ENCODE measurements at places on chromosomes 12 and 14.

- DNase-seq = no peak
Measured at GRCh38 chr12:1977109-1977508, 27.1 kb downstream of the DCP1B start.

GRCh38 chr12:111180426-111181142 is 188.3 kb downstream of the PHETA1 start:
- DNase-seq = no peak

GRCh38 chr14:53458368-53458814 is 305.3 kb upstream of the DDHD1 start:
- DNase-seq = no peak

- DNase-seq = no peak
Measured at GRCh38 chr12:51482929-51483697, 58.5 kb downstream of the SLC4A8 start.

GRCh38 chr14:89616425-89616824 is 199.4 kb upstream of the FOXN3 start:
- DNase-seq = no peak

DNA sequence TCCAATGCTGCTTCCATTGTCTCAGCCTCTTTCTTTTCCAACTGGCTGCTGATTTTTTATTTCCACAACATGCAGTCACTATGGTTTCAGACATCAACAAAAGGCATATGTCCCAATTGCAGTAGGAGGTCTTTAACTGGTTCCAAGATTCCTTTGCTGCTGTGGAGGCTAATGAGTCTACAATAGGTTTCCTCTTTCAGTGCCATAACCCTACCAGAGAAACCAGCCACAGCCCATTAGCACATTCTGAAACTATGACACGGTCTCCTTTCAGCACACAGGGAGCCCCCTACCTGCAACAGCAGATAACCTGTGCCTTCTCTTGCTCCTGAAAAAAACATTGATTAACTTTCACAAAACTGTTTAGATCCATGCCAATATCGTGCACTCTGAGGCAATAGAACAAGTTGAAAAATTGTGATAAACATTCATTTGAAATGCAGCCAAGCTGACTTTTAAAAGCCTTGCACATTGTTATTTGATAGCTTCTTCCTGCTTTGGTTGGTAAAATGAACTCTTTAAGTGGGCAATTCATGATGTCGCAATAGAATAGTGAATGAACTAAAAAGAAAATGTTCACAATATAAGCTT is 32.4 kb downstream of the PLEKHG7 start:
- DNase-seq = no peak

DNA sequence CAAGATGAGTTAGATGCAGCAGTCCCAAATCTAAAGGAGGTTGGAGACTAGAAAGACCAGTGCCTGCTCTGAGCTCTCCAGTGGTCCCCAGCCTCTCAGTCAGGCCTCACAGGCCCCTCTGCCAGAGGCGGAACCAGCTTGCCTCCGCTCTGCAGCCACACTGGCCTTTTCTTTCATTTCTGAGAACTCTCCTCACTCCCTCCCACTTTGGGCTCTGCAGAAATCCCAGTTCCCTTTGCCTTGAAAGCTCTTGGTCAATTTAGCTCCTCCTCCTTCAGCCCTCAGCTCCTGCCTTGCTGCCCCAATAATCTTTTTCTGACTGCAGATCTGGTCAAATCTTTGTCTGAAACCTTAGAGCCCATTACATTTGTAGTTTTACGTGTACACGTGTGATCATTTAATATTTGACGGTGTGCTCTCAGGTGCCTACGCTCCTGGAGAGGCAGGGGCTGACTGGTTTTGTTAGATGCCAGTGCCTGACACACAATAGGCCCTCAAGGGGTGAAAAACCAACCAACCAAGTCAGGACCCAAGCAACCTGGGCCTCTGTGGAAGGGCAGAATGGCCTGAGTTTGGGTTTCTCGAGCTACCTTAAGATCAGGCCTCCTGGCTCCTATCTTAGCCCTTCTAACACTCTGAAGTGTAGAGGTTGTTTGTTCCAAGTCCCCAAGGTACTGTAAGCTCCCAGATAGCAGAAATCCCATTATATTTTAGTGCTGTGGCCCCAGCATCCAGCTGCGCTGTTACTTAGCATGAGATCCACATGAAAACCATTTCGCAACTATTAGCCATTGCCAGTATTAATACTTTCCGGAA is 1.1 kb upstream of the NUDT4 start:
- no peak for DNase-seq

- DNase-seq = no peak
Measured at GRCh38 chr12:9718968-9719367, 13.9 kb downstream of the CLECL1 start.

DNA sequence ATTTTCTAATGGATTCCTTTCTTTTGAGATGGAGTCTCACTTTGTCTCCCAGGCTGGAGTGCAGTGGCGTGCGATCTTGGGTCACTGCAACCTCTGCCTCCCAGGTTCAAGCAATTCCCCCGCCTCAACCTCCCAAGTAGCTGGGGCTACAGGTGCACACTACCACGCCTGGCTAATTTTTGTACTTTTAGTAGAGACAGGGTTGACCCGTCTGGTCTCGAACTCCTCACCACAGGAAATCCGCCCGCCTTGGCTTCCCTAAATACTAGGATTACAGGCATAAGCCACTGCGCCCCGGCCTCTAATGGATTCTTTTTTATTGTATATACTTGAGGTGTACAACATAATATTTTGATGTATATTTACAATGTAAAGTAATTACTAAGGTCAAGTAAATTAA is 140.1 kb upstream of the SLCO1C1 start:
- DNase-seq = no peak
